ENCODE measurements at places on chromosomes 7 and 10.
A peak's percentile ranks its signal among the peaks of the same experiment; 100 is the strongest.

DNA sequence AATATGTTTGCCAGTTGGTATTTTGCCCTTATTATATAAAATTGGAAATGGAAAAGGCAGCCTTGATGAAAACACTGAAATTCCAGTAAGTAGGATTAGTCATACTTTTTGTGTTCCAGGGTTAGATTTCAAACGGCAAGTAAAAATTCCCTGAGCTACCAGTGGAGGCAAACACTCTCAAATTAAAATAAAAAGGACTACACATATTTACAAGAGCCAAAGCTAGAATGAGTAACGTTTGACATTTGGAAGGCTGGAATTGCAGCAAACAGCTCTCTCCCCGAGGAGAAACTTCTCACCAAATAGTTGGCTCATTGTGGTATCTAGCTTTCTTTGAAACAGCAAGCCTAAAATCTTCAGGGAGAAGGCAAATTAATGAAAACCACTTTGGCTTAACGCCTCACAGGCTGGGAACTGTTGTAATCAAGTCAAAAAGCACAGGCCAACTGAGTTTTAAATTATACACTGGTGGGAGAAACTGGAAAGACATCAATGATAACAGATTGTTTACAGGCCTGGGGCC is 288.4 kb downstream of the SNX13 start:
- no peak for DNase-seq

GRCh38 chr7:50393547-50394252 is 56.5 kb downstream of the FIGNL1 start:
- DNase-seq: no peak

GRCh38 chr7:5452937-5453540 is 29.4 kb upstream of the TNRC18 start:
- no peak for DNase-seq

DNA sequence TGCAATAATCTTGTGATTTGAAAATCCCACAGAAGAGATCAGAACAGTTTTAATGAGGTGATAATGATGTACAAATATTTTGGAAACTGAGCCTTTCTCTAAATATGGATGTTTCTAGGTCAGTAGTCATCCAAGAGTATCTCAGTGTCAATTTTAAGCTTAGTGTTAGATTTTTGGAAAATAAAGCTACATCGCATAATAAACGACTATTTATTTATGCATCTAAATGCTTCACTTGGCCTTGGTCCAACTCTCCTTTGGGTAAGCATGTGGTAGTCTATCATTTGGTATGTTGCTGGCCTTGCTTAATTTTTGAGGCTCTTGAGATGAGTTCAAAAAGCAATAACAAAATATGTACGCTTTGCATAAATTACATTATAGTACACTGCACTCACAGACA is 5.4 kb upstream of the PPP1R9A start:
- DNase-seq: no peak

DNA sequence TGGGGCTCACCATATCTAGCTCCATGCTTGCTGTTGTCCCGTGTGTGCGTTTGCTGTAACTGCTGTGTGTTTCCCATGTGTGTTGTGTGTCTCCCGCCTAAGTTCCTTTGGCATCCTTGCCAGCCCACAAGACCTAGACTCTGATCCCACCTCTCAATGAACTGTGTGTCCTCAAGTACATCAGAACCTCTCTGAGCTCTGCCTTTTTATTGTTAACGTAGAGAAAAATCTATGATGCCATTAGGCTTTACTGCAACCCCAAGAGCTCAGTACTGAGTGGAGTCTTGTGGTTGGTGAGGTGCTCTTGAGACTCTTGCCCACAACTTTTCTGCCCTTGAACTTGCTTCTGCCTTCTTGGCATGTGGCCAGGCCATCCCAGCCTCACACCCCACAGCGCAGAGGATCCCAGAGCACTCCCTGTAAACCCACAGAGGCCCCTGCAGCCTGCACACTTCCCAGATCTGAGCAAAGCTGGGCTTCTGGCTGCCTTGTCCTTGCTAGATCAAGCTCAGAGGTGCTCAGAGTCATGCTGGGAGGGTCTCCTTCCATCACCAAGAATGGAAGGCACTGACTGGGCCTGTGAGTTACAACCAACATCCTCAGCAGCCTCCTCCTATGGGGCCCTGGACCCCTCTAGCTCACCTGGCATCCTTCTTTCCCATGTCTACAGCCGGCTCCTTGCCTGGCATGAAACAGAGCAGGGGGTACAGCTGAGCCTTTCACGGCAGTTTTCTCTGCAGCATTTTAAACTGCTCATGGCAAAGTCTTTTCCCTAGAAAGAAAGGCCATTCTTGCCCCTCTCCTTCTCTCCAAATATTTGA is 643.4 kb downstream of the ACTR3B start:
- no peak for DNase-seq

DNA sequence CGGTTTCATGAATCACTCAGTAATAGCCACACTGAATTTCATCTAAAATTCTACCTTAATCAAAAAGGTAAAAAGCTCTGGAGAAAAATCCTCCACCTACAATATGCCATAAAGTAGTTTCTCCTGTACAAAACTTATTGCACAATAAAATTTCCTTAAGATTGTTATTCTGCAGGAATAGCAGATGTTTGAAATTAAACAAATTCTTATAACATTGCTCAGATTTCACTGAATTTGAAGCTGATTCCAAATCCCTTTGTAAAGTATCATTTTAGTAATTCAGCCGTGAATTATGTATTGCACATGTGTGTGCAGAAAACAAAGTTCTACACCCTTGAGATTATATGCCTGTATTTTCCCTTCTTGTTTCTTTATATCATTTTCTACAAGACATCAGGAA is 123.8 kb downstream of the AMPH start:
- DNase-seq: no peak

DNA sequence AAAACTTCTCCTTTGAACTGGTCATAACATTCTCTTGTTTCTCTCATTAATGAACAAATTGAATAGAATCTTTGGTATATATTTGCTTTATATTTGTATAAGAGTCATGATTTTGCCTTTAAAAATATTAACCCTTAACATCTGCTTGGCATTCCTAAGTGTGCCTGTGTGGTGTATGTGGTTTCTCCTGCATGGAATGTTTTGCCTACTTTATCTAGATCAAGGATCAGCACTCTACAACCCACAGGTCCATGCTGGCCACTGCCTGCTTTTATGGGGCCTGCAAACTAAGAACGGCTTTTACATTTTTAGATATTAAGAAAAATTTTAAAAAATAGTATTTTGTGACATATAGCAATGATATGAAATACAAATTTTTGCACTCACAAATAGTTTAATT is 4.3 kb upstream of the LAMB4 start:
- DNase-seq: no peak

DNA sequence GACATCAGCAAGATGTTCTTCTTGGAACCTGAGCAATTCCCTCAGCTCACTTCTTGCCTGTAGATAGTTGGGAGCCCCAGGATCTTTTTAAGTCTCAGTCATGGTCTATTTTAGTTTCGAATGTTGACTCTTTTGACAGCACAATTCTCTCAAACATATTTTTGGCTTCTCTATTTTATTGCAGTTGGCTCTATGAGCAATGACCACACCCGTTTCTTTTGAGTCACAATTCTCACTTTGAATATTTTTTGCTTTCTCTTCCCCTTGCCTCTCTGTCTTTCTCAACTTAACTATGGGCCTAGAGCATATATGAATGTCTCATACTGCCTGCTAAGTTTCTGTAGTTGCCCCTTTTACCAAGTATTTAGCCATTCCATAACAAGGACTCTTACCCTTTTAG is 222.8 kb downstream of the PTN start:
- DNase-seq: peak; percentile 12

- no peak for DNase-seq
These were observed 164.3 kb upstream of the AKR1E2 start for GRCh38 chr10:4661511-4662255.

GRCh38 chr7:131538813-131539179 is 17.6 kb downstream of the PODXL start:
- DNase-seq: no peak

- DNase-seq: no peak
These were observed 180.6 kb downstream of the ABCA13 start for GRCh38 chr7:48351900-48352299.

DNA sequence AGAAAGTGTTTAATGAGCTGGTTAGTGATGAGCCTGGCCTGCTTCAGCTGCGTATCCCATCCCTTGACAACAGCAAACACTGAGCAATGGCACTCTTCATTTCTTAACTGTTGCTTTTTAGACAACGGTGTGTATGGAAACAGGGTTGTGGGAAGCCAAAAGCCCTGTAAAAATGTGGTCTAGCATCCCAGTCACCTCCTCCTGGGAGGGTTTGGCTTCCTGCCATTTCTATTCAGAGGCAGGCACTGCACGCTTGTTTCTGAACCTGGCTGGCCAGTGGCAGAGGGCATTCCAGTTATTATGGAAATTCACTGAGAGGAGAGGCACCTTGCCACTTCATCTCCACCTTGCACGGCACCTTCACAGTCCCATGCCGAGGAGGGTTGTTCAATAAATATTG is 123.0 kb upstream of the ADARB2 start:
- no peak for DNase-seq

DNA sequence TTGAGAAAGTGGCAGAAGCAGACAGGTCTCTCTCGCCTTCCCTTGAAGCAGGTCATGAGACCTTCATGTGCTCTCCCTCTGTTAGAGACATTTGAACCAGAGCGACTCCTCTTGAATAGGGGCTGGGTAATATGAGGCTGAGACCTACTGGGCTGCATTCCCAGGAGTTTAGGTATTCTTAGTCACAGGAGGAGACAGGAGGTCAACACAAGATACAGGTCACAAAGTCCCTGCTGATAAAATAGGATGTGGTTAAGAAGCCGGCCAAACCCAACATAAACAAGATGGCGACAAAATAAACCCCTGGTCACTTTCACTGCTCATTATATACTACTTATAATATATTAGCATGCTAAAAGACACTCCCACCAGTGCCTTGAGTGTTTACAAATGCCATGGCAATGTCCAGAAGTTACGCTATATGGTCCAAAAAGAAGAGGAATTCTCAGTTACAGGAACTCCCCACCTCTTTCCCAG is 43.5 kb upstream of the MSRB2 start:
- no peak for DNase-seq

DNA sequence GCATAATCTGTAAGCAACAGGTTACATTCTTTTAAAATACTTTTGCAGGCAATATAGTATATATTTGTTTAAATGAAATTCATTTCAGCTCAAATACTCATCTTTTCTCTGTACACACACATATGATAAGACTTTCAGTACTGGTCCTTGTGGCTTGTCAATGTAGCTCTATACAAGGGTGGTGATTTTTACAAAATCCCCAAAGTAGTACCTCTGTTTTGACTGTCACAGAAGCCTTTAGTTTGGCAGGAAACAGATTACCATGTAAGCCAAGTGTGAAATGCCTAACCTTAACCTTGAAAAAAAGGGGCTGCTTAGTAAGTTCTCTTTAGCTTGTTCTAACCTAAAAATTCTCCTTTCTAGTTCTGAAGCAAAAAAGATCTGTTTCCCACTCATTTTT is 87.9 kb downstream of the KCND2 start:
- DNase-seq: peak; percentile 61

- DNase-seq: no peak
These were observed 10.0 kb upstream of the SFRP5 start for GRCh38 chr10:97781618-97782331.

- peak; percentile 72 for DNase-seq
These were observed 51.3 kb upstream of the FRMD4A start for GRCh38 chr10:14382022-14382421.

DNA sequence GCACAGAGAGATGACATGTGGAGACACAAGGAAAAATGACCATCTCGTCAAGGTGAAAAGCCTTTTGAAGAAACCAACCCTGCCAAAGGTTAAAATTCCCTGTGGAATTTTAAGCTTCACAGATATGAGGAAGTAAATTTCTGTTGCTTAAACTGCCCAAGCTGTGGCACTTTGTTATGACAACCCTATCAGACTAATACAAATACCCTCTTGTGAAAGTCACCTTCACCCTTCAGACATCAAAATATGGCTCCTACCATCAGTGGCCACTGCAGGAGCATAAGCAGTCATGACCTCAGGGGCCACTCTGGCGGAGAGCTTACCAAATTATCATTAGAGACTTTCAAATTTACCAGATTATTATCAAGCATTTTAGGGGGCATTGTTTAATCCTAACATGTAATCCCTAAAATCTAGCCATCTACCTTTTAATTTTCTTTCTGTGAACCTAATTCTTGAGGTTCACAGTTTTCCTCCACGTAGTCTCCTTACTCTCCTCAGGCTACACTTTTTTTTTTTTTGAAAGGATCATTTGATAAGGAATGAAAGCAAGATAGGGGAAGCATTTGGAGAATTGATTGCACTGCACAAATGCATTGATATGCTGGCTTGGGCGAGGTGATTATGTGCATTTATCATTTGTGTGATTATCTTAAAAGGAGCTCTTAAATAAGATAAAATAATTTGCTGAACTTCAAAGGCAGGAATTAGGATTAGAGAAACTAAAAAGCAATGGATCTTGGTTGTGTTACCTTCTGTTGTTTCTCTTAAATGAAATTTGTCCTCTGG is 90.3 kb downstream of the TMEM168 start:
- no peak for DNase-seq

GRCh38 chr10:76451911-76452310 is 1020.5 kb downstream of the LRMDA start:
- DNase-seq: no peak

GRCh38 chr7:85021101-85021704 is 165.7 kb downstream of the SEMA3D start:
- no peak for DNase-seq

DNA sequence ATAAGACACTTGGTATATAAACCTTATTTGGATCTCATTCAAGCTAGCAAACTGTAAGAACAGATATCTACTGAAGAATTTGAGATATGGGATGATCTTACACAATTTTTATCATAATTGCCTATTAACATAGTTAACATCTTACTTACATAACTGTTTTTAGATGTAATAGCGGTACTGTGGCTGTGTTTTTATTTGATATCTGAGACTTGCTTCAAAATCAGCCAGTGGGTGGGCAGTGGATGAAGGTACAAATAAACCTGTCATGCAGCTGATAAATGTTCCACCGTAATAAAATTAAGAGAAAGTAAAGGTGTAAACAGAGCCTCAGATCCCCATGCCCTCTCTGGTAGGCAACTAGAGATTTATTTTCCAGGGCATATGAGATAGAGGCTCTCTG is 28.4 kb upstream of the PTPRN2 start:
- no peak for DNase-seq

- DNase-seq: no peak
These were observed 275.8 kb downstream of the LRMDA start for GRCh38 chr10:75707080-75707840.

DNA sequence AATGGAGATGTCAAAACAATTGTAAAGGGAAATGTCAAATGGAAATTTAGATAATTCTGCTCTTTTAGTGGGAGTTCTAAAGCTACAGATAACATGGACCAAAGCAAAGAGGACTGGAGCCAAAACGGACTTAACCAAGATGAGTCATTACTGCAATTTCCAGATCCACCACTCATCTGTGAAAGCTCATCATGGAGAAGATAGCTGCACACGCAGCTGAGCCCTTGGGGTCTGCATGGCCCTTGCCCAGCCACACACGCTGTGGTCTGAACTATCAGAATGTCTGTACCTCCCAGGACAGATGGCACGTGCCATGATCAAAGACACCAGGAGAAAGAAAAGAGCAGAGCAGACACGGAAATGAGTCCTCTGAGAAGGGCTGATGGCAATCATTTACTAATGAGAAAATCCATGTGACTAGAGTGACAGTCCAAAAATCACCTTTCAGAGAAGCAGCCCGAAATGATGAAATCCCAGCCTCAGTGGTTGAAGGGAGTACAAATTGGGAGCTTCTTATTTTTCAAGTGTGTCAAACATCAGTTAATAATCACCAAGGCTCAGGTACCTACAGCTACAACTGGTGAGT is 177.9 kb upstream of the MGMT start:
- no peak for DNase-seq

- no peak for DNase-seq
These were observed 240.3 kb upstream of the KLF6 start for GRCh38 chr10:4025339-4025738.

All from GM12878 (cell line).